Transverse colon (tissue), 4 donors: ENCODE measurements at places on chromosomes 5 and 9. TPM values are rescaled to one million over a fixed set of nuclear protein-coding genes. Genes with fewer than 3 reads are reported as not detected.

DNA sequence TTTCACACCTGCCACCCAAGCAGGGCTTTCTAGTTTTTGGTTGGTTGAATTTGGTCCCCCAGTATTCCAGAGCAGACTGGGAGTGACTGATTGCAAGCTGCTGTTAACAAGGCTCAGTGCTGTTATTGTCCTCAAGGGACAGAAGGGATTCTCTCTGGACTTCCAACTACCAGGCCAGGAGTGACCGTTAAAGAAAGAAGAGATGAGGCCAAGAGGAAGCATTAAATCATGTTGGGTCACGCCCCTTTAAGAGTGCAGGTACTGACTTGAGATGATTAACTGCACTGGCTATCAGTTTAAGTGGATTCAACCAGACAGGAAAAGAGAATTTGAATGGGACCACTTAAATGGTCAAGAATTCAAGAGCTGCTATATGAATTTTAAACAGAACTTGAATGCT is 220.8 kb upstream of the PCSK5 start:
- H3K4me3 ChIP-seq = no peak overlapping the region
- DNase-seq = no peak
- H3K27ac ChIP-seq = no peak overlapping the region
- H3K27me3 ChIP-seq = no peaks in the 10 kb centered on the region
- H3K4me1 ChIP-seq = no peaks in the 10 kb centered on the region
- H3K36me3 ChIP-seq = no peaks in the 10 kb centered on the region

DNA sequence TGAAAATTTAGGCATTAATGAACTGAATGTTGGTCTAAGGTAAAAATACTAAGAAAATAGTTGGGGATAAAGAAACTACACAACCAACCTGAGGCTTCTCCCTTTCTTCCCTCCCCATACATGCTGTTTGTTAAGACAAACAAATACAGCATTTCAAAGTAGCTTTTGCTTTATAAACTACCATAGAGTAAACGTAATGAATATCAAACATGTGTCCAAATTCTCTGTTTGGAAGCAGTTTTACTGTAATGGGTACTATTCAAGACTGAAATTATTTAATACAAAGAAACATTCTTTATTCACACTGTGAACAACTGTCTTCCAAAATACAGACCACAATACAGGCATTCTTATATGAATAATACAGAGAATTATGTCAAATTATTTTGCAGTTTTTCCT is 52.0 kb downstream of the SLC44A1 start:
- DNase-seq = no peak
- H3K36me3 ChIP-seq = no peaks in the 10 kb centered on the region
- no peaks in the 10 kb centered on the region for H3K27me3 ChIP-seq
- H3K4me3 ChIP-seq = no peak overlapping the region
- peaks cover 19% of the 10 kb centered on the region for H3K4me1 ChIP-seq
- H3K27ac ChIP-seq = no peak overlapping the region

DNA sequence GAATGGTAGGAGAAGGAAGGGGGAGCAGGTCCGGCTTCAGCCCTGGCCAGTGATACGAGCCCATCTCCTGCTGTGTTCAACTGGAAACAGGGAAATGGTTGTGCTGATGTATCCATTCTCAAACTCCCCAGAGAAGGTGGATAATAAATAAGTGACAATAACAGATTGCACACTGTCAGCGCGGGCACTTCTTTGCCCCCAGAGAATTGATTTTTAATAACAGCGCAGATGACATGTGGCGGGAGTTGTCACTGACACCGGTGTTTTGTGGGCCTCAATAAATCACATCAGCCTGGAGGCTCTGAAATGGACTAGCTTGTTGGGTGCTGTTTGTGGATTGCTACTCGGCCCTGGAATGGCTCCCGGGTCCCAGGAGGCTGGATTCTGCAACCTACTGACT is 141.4 kb upstream of the PANK3 start:
- H3K36me3 ChIP-seq = no peaks in the 10 kb centered on the region
- no peak overlapping the region for H3K27ac ChIP-seq
- H3K4me3 ChIP-seq = no peak overlapping the region

GRCh38 chr9:134693641-134694367 is 52.2 kb downstream of the COL5A1 start:
- DNase-seq = no peak
- no peaks in the 10 kb centered on the region for H3K36me3 ChIP-seq
- peaks cover 6% of the 10 kb centered on the region for H3K4me1 ChIP-seq
- no peak overlapping the region for H3K27ac ChIP-seq
- H3K4me3 ChIP-seq = no peak overlapping the region

GRCh38 chr5:107235167-107235566 is 435.6 kb downstream of the EFNA5 start:
- H3K4me3 ChIP-seq = no peak overlapping the region
- H3K27me3 ChIP-seq = no peaks in the 10 kb centered on the region
- no peak for DNase-seq
- no peaks in the 10 kb centered on the region for H3K36me3 ChIP-seq

Gene SHOC1
- not detected for total RNA-seq

DNA sequence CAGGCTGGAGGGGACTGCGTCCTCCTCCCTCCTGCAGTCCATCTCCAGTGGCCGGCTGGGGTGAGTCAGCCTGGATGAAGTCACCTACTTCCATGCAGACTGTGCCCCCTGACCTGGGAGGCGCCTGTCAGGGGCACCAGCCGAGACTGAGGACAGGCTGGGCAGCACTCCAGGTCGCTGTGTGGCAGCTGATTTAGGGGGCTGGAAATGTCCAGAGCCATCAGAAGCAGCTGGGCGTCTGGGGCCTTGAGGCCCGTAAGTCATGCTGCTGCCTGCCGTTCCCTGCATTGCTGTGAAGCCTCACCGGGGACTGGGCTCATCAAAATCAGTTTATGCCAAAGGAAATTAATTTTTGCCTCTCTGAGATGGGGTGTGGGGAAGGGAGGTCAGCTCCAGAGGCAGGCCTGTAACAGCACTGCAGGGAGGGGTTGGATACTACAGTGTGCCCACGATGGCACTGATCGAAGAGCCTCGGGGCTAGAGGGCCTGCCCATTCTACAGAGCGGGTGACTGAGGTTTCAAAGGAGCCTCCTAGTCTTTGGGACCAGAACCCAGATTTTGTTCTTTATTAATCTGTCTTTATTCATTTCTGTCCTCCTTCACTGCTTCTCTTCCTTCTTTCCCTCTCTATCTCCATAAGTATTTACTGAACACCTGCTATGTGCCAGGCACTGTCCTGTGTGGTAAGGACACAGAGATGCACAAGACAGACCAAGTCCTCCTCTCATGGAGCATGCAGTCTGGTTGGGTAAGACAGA is 70.4 kb upstream of the PSD2 start:
- H3K4me1 ChIP-seq = no peaks in the 10 kb centered on the region
- no peaks in the 10 kb centered on the region for H3K27me3 ChIP-seq
- H3K27ac ChIP-seq = no peak overlapping the region
- no peaks in the 10 kb centered on the region for H3K36me3 ChIP-seq
- DNase-seq = no peak

Gene GARIN3
- total RNA-seq = not detected

Gene NDST1
- 68.8 TPM for total RNA-seq

- H3K36me3 ChIP-seq = no peaks in the 10 kb centered on the region
- peaks cover 6% of the 10 kb centered on the region for H3K4me1 ChIP-seq
- H3K27me3 ChIP-seq = no peaks in the 10 kb centered on the region
- no peak overlapping the region for H3K4me3 ChIP-seq
- H3K27ac ChIP-seq = no peak overlapping the region
Measured at GRCh38 chr9:70137577-70137976, 93.9 kb downstream of the MAMDC2 start.

Gene IFNA2
- total RNA-seq = not detected

Gene NEUROG1
- total RNA-seq = not detected

GRCh38 chr5:109693535-109694400 is 4.0 kb downstream of the MAN2A1 start:
- no peak overlapping the region for H3K27ac ChIP-seq
- H3K4me1 ChIP-seq = peaks cover 41% of the 10 kb centered on the region
- no peaks in the 10 kb centered on the region for H3K36me3 ChIP-seq
- no peak for DNase-seq
